ENCODE measurements at places on chromosomes 5 and 9.

GRCh38 chr9:95826183-95826838 is 49.2 kb upstream of the ERCC6L2 start:
- DNase-seq, result no peak

DNA sequence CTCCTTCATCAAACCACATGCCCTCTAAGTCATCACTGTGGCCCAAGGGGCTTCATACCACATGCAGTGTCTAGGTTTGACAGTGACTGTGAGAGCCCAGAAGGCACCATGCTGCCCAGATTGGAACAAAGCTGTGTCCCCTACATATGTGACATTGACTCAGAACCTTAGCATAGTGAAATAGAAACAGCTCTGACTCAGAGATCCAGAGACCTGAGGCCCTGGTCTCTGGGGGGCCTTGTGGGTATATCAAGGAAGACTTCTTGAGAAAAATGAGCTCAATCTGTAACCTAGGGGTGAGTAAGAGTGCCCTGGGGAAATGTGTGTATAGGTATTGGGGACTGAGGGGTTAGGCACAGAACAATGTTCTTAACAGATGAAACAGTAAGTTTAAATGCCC is 7.1 kb upstream of the ENTREP1 start:
- no peak for DNase-seq

DNA sequence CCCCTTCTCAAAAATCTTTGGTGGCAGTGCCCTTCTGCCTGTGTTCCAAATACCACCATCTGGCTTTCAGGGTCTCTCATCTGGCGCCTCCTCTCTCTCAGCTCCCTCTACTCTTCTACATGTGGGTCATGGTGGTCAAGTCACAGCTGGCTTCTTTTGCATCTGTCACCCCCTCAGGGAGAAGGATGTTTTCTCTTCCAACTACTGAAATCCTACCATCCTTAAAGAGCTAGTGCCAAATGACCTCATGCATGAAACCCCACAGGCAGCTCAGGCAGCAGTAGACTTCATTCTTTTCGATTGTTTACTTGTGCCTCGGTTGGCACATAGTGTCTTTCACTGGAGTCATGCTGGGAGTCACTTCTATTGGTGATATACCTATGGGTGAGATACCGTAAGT is 219.2 kb downstream of the DCP2 start:
- no peak for DNase-seq

DNA sequence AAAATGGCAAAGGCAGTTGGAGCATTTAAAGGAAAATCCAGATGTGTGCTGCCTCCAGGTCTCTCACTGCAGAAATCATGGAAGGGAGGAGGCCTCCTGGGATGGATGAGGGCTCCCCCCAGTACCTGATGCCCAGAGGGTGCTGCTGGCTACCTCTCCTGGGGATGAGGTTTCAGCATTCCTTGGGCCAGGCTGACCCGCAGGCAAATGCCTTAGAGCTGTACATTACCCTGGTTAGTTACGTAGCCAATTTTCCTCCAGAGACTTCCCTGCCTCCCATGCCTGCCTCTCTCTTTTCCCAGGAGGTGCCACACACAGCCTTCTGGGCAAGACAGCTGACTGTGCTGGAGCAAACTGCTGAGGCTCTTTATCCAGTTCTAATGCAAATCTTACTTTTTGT is 65.3 kb downstream of the RGS3 start:
- DNase-seq, result no peak

GRCh38 chr9:137406876-137407589 is 15.9 kb downstream of the EXD3 start:
- DNase-seq, result no peak

DNA sequence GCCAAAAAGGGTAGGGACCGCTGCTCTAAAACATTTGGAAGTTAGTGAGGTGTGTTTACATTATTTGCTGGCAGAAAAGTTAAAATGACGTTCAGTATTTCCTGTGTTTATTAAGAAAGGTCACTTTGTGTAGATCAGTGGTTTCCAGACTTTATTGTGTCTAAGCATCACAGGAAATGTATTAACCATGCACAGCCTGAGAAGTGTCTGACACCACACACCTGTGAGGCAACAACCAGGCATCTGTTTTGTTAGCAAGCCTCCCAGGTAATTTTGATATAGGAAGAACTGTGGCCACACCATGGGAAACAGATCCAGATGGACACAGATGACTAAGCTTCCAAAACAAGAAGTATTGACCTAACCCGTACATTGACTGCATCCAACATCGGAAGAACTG is 12.0 kb downstream of the TTC1 start:
- DNase-seq, result no peak

DNA sequence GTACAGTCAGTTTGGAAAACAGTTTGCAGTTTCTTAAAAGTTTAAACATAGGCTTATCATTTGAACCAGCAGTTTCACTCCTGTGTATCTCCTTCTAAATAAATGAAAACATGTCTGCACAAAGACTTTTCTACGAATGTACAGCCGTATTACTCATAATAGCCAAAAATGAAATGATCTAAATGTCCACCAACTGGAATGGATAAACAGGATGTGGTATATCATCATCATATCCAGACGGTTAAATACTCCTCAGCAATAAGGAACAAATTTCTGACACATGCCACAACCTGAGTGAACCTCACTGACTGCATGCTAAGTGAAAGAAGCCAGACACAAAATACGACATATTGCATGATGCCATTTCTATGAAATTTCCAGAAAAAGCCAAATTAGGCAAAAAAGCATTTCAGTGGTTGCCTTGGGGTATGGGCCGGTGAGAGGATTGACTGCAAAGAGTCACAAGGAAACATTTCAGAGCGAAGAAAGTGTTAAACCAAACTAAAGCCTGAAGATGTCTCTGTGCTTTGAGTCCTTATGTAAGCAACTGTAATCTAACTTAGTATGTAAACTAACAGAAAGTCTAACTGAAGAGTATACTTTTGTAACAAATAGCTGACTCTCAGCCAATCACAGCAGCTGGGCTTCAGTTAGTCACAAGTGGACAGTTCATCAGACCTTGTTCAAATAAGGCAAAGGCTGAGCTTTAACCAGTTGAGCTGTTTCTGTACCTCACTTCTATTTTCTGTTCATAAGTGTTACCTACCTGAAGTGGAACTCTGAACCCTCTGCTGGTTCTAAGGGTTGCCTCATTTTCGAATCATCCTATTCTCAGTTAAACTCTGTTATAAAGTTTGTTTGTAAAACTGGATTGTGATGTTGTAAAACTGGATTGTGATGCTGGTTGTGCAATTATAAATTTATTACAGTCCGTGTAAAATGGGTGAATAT is 65.2 kb downstream of the TRIO start:
- DNase-seq, result no peak

- DNase-seq, result no peak
These were observed 9.1 kb downstream of the AFAP1L1 start for GRCh38 chr5:149280802-149281201.

DNA sequence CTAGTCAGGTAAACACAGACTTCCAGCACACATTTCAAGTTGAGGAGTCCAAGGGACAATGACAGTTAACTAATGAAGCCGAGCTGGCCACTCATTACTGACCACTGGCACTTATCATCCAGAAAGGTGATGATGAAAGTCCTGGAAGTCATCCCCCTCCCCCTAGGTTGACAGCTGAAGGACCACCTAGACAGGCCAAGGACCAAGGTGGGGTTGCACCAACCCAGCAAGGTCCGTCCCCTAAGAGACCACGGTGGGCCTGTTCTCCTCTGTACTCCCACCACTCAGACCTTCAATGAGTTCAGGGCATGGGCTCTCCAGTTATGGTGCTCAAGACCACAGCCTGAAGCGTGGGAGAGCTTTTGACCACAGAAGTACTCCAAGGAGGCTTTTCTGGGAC is 13.2 kb downstream of the P4HA2 start:
- DNase-seq, result no peak

GRCh38 chr9:224582-225520 is 10.2 kb downstream of the DOCK8 start:
- DNase-seq, result no peak

DNA sequence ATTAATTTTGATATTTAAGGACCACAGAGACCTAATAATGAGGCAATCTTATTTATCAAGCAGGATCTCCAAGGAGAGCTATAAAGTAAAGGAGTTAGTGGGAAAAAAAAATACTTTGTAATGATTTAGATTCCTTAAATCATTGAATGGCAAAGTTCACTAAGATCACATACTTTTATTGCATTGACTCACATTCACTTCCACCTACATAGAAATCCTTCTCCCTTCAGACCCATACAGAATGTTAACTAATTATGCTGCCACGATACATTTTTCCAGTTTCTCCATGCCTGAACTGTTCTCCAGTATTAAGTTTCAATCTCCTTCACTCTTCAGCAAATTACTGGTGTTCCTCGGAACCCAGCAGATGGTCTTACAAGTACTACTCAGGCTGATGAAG is 388.7 kb downstream of the EFNA5 start:
- no peak for DNase-seq

- no peak for DNase-seq
These were observed 450.8 kb upstream of the TLE4 start for GRCh38 chr9:79120941-79121340.

- no peak for DNase-seq
These were observed 163.3 kb downstream of the MACROH2A1 start for GRCh38 chr5:135235551-135236227.

GRCh38 chr9:77417566-77417965 is 230.6 kb downstream of the GNA14 start:
- no peak for DNase-seq

DNA sequence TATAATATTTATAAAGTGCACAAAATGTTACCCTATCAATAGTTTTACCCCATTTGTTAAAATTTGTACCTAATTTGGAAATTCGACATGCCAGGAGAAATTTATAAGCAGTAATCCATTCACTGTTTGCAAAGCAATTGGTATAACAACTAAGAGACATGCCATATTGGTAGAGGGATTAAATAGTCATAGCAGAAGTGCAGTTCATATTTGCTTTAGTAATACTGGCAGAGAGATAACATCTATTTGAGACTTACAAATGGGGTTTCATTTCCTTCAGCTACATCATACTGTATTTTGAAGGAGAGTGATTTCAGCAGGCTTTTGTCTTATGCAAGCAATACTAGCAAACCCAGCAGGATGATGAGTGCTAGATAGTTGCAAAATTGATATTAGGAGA is 610.4 kb upstream of the CDH10 start:
- DNase-seq, result no peak

- no peak for DNase-seq
These were observed 1106.4 kb downstream of the CDH18 start for GRCh38 chr5:18881615-18882014.

DNA sequence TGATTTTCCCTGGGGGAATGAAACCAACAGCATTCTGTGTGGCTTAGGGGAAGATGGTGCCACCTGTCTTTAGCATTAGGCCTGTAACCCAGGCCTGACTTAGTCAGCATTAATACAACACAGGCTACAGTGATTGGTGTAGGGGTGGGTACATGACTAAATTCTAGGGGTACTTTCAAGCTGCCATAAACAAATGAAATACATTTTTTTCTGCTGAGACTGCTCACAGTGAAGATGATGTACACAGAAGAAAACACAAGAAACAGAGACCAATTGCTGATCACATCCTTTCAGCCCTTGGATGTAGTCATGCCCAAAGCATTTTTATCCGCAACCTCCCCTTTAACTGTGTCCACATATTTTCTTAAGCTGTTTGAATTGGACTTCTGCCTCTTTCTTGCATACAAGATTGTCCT is 527.2 kb downstream of the KCTD16 start:
- DNase-seq, result no peak

DNA sequence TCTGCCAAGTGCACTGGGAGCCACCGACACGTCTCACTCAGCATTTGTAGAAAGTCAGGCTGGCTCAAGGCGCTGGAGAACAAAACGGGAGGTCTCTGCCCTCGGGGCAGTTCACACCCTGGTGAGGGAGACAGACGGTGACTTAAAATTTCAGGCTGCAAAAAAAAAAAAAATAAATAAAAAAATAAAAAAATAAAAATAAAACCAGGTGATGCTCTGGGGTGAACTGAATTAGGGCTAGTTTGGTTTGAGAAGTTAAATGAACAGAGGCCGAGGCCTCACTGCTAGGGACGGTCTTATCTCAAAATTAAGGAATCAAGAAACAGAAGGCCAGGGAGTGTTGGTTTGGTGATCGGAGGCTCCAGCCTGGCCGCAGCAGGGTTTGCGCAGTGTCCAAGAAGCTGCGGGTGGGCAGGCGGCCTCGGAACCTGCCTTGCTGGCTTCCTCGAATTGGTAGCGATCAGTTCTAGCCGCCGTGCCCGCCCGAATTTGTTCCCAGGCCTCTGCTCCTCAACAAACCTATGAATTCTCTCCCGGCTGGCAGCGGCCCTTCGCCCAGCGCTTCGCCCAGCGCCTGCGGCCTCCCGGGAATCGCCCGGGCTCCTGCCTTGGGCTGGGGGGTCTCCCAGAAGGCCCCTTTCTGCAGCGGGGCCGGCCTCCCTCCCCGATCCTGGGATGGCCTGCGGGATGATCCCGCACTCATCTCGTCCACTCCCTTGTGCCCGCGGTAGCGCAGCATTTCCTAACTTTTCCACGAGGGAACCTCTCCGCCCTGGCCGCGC is 1.5 kb downstream of the NKX2-5 start:
- DNase-seq, result no peak

DNA sequence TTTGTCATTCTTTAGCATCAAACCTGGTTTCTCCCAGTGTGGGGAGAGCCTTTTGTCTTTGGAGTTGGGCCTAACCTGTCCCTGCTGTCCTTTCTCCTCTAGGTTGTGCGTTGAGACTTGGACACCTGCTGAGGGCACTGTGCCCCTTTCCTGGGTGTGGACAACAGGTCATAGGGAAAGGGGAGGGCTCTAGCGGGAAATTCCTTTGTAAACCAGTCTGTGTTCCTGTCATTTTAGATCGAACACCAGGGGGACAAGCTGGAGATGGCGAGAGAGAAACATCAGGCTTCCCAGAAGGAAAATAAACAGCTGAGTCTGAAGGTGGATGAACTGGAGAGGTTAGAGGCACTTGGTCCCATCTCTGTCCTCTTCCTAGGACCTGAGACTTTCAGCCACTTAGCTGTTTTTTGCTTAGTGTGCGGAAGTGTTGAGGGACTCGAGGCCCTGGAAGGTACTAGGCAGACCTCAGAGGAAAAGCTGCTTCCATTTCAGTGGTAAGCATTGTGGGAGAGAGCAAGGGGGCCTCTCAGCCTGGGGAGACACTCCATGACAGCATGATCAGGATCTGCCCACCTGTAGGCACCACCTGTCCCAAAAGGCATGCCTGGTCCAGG is 8.6 kb upstream of the GLE1 start:
- DNase-seq, result no peak

GRCh38 chr9:89664010-89664409 is 59.2 kb downstream of the GADD45G start:
- DNase-seq, result no peak

GRCh38 chr5:113900816-113901215 is 387.3 kb downstream of the YTHDC2 start:
- DNase-seq, result no peak

DNA sequence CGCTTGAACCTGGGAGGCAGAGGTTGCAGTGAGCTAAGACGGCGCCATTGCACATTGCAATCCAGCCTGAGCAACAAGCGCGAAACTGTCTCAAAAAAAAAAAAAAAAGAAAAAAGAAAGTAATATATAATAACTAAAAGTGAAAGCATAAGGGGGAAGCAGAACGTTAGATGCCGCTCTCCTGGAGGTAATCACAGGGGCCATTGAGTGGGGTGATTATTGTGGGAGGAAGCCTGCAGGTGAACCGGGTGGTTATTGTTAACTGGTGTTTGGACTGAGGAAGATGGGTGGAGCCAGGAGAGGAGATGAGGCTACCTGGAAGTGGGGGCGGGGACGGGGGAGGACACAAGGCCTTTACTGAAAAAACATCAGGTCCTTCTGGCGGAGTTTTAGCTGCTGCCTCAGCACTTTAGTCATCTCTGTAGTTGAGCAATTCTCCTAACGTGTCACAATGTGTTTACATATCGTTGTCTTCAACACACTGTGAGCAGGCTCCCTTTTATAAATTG is 5.3 kb upstream of the TJP2 start:
- no peak for DNase-seq

GRCh38 chr5:71589903-71590302 is 2.8 kb downstream of the MCCC2 start:
- DNase-seq, result no peak

All from hippocampal formation (tissue), 2 donors.